ENCODE measurements at places on chromosomes 2 and 18.
A peak's percentile ranks its signal among the peaks of the same experiment; 100 is the strongest.

DNA sequence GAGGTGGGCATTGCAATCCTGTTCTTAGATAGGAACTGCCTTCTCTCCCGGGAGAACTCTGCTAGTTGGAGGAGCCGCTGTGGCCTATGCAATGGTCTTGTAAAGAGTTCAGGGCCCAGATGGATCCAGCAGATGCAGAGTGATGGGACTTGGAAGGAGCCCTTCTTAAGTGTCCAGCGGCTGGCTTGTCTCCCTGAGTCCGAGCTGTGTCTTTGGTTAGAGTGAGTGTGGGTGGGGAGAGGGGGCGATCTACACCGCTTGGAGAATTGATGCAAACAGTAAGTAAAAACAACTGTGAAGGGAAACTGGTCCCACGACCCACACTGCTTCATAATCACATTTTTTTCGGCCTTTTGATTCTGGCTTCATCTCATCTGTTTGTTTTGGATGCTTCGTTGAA lies 89.8 kb upstream of the CYRIA start:
- no peak for DNase-seq

- DNase-seq = no peak
These were observed 81.1 kb upstream of the CAVIN2 start for GRCh38 chr2:191927991-191928390.

DNA sequence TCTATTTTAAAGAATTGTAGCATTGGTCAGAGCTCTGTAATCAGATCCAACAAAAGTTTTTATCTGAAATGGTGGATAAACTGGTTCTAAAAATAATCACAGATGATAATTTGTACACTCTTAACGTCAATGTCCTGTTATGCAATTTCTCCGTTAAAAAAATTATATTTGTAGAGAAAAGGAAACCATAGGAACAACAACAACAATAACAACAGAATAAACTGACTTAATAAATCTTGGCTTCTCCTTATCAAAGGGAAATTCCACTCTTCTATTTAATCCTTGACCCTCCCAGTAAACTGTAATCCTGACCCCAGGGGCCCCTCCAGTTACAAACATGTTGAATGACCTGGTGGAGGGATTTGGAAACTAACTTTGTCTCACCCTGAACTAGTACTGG lies 78.6 kb upstream of the ZFP36L2 start:
- DNase-seq = peak; percentile 35

GRCh38 chr2:130764035-130764820 lies 8.9 kb downstream of the AMER3 start:
- no peak for DNase-seq

GRCh38 chr2:237195396-237196120 lies 109.9 kb downstream of the COPS8 start:
- DNase-seq = no peak

GRCh38 chr2:174654419-174654941 lies 56.9 kb upstream of the WIPF1 start:
- DNase-seq = no peak

DNA sequence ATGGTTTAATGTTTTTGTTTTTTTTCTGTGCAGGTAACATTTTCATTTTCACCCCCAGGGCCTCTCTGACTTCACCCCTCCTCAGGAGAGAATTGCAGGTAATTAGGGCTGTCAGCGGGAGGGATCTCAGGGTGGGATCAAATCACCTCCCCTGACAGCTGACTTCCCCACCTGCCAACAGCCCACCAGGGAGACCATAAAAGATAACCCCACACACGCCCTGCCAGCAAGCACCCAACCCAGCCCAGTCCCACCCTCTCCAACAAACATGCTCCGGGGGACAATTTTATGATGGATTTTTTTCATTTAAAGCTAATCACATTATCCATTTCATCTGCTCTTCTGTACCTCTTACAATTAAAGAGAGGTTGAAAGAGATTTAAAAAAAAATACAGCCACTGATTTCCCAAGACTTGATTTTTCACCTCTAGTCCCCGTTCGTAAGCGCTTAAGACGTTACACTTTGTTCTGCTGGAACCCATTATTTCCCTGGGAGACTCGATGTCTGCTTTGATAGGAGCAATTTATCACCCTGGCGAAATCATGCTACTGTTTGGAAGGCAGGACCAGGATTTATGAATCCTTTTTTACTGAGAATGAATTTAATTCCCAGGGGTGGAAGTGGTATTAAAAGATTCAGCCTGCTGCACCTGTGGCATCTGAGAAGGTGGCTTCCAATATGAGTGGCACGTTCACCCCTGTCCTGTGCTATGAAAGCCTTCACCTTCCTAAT lies 232.9 kb upstream of the ID2 start:
- DNase-seq = no peak

GRCh38 chr18:64562651-64563050 lies 413.8 kb upstream of the LINC00305 start:
- no peak for DNase-seq

DNA sequence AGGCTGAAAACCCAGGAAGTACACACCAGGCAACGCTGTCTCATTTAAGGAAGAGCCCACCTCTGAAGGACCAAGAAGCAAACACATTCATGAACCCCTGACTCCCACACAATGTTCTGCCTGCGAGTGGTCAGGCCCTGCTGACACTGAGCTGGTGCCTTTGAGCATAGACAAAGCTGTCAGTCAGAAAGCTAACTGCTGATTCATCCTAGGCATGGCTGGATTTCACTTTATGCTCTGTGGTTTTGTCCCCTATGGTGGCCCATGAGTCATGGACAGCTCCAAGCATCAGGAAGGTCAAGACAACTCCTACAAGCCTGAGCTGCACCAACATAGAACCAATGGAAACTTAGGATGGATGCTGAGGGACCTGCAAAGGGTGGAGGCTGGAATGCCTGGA lies 78.9 kb downstream of the UXS1 start:
- DNase-seq = no peak
